NCI-H187 treated with DMSO at 0.1 percent for 48 hours (cell line): ENCODE measurements at places on chromosomes 3 and 15.

DNA sequence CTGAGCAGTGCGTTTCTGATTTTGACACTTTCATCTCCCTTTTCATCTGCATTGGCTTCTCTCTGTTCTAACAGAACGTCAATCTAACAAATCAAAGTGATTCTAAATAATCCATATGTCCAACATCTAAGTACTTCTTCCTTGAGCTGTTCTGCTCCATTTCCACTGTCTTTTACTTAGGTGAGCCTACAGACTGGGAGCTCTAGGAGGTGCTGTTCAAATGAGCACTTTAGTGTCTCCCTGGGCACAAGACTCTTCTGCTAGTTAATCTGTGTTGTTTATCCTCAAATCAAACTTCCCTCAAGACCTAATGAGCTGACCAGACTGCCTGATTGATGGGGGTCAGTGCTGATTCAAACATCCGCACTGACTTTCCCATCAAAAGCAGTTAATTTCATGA lies 408.1 kb downstream of the WDR72 start:
- DNase-seq = no peak

- DNase-seq = no peak
These were observed 255.4 kb downstream of the ARPP21 start for GRCh38 chr3:35894735-35895134.

- DNase-seq = no peak
These were observed 32.9 kb downstream of the CRYGS start for GRCh38 chr3:186511245-186511644.

DNA sequence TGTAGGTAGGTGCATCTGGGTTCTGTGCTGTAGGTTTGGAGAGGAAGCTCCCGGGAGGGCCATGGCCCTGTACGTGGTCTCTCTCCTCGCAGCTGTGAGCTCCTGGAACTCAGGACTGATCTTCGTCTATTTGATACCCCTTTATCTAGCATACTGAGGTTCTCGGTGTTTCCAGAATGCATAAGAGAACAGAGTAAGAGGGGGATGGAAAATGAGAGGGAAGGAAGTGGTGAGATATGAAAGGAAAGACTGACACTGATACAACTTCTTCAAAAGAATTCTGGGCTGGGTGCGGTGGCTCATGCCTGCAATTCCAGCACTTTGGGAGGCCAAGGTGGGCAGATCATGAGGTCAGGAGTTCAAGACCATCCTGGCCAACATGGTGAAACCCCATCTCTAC lies 90.7 kb downstream of the CHRD start:
- no peak for DNase-seq

GRCh38 chr3:24709956-24710355 lies 215.3 kb upstream of the THRB start:
- DNase-seq = no peak

DNA sequence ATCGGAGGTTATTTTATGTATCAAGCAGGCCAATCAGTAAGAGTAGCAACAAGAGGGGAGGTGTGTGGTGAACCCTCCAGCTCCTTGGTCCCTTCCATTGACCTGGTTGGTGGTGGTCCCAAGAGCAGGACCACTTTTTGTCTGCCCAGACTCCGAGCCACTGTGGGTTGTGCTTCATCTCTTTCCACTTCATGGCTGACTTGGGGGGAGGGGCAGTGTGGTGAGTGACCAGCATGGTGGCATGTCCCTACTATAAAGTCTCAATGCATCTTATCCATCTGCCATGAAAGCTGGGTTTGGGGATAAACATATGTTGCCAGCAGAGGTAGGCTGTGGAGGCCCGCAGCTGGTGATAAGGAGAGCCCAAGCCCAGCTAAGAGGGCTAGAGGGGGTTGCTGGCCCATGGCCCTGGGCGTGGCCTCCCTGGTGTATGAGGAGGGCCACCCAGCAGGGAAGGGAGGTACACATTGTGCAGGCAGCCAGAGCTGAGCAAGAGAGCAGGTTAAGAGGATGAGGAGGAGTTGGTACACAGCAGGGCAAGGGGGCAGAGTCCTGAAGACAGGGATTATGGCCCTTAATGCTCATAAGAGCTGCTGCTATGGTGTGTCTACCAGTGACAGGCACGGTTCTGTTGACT lies 7.0 kb downstream of the AEN start:
- DNase-seq = no peak

GRCh38 chr3:105862217-105862616 lies 6.6 kb downstream of the CBLB start:
- DNase-seq = no peak
